ENCODE measurements at places on chromosomes 4 and X. TPM values are rescaled to one million over a fixed set of nuclear protein-coding genes. Genes with fewer than 3 reads are reported as not detected.

Gene RTL3
- total RNA-seq: not detected

Gene AADAT
- 7.6 TPM for total RNA-seq

Gene PTCHD1
- total RNA-seq: not detected

Gene HEPH
- total RNA-seq: 0.11 TPM

Gene RHOH
- total RNA-seq: not detected

Gene DSPP
- not detected for total RNA-seq

Gene WAS
- 0.21 TPM for total RNA-seq

Gene IBSP
- not detected for total RNA-seq

Gene UGT2B10
- not detected for total RNA-seq

Gene PF4V1
- total RNA-seq: not detected

DNA sequence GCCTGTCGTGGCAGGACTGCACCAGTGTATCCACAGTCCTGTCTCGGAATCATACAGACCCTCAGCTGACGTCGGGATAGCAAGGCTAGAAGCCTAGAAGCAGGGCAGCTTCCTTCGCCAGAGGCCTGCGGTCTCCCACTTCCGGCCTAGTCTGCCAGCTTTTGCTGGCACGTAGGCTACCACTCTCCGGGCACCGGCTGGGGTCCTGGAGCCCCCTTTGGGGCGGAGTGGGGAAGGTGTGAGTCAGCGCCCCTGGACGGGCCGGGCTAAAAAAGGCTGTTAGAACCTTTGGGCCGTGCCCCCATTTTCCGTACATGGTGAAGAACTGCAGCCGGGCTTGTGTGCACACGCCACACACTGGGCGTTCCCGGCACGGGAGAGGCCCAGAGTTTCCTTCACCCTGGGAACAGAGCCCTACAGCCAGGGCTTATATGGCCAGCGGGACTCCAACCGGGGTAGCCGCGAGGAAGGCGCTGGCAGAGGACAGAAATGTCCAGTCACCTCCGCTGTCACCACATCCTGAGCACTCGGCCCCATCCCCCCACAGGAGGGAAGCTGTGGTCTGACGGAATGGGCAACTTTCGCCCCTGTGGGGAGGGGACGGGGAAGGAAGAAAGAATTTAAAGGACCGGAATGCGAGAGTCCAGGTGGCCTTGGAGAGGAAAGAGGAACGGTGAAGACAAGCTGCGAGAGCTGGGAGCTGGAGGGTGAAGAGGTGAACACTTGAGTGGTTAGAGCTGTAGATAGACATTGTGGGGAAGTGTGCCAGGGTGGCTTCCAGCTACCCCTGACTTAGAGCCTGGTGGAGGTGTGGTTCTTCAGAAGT, 4.6 kb downstream of the MAGIX start:
- DNase-seq: peak; percentile 72

DNA sequence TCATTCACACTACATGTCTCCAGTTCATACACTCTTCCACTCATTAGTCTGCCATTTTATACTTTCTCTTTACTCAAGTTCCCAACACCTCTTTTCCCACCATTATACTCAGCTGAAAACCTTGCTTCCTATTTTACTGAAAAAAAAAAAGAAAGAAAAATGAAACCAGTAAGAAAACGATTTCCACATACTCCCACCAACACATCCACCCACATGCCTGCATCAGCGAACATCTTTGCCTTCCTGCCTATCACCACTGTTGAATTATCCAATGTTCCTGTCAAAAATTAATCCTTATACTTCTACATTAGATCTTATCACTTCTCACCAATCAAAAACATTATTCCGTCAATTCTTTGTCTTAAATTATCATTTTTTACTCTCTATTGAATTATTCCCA, 188.1 kb upstream of the FAM241A start:
- DNase-seq: no peak

DNA sequence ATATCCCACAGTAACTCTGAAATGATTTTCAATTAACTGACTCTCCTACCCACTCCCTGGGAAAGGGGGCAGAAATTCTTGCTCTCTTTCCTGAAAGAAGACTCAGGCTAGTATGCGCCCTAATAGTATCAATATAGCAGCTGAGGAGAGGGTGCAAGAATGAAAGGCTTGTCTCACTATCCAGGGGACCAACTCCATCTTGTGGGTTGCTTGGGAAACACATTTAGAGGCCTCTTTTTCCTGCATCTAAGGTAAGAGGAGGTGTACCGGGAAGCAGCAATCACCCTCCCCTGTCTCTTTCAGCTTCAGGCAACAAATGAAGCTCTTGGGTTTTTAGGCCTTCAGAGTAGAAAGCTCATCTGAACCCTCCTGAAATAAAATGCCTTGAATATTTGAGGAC, 11.3 kb downstream of the TMEM255A start:
- DNase-seq: no peak

DNA sequence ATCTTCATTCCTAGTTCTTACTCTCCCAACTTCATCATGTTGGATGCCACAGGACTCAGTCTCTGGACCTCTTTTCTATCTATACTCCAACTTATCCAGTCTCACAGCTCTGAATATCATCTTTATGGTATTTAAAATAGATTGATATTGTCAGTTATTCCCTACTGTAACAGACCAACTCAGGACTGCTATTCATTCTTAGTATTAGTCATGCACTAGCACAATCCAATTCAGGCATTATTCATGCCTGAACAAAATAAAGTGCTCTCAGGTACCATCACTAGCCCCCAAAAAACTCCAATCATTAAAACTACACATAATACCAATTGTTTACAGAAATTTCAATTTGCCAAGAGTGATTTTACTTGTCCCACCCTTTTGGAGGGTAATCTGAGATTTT, 37.7 kb downstream of the FRYL start:
- DNase-seq: peak; percentile 48

DNA sequence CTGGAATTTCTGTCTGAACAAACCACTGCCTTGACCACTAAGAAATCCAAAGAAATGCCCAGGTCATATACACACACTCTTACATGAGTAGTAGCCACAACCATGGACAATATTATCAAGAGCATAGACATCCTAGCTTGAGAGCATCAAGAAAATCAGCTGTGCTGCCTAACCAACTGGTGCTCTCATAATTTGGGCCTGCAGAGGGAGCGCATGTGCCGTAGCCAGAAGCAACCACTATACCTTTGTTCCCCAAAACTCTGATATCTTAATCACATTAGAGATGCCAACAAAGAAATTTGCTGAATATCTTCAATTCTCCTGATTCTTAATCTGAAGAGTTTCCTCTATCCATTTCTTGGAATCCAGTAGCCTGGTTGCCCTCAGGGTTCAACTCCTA, 163.6 kb downstream of the ZNF674 start:
- DNase-seq: no peak

GRCh38 chr4:121669163-121669550, 27.6 kb downstream of the ANXA5 start:
- no peak for DNase-seq

- peak; percentile 53 for DNase-seq
These were observed 257.7 kb downstream of the ADAMTS3 start for GRCh38 chr4:72311291-72311690.

- DNase-seq: peak; percentile 23
These were observed 8.0 kb upstream of the BANK1 start for GRCh38 chr4:101782546-101782945.

GRCh38 chrX:24018809-24019208, 8.2 kb downstream of the KLHL15 start:
- no peak for DNase-seq

DNA sequence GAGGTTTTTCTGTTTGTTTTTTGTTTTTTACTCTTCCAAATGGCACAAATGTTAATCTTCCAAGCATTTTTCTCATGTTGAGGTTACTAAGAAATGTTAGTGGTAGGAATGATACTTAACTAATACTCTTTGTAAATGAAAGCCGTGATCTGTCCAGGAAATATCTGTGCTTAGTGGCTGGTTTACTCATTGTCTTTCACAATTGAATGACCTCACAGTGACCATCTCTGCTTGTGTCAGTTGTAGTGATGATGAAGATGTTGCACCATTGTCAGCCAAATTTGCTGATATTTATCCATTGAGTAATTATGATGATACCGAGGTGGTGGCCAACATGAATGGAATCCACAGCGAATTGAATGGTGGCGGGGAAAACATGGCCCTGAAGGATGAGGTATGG, 93.5 kb downstream of the TNIP2 start:
- DNase-seq: peak; percentile 18

DNA sequence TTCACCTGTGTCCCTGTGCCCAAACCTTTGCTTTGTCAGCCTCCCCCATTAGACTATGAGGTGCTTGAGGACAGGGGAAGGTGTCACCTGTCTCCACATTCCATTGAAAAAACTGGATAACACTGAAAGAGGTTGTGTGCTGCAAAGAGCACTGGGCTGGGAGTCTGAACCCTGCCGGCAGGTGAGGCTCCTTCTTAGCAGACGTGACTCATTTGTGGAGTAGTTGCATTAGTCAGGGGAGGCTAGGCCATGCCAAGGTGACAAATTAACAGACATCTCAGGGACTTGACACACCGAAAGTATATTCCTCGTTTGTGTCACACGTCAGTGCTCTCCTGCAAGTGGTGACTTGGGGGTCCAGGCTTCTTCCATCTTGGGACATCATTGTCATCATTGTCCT, 95.9 kb upstream of the STX18 start:
- DNase-seq: no peak

- DNase-seq: no peak
These were observed 39.5 kb downstream of the PCYT1B start for GRCh38 chrX:24607616-24608015.

- no peak for DNase-seq
These were observed 46.1 kb downstream of the GRK4 start for GRCh38 chr4:3009422-3009821.

DNA sequence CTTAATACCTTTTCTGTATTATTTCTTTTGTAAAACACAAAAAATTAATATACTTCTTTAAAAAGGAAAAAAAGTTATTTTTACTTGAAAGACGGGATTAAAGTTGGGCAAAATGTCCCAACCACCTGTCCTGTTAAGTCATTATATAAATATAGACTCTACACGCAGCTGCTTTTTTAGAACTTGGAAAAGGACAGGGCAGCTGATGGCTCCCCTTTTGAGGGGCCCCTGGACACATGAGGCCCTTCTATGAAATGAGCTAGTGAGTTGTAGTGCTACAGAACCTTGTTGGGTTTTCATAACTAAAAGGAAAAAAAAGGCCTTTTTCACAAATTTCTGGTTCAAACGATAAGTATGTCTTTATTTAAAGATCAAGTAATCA, 600 bp upstream of the BEX2 start:
- no peak for DNase-seq

Data from foreskin keratinocyte (primary cell).